ENCODE measurements at places on chromosomes 3 and 15. TPM values are rescaled to one million over a fixed set of nuclear protein-coding genes. Genes with fewer than 3 reads are reported as not detected.

DNA sequence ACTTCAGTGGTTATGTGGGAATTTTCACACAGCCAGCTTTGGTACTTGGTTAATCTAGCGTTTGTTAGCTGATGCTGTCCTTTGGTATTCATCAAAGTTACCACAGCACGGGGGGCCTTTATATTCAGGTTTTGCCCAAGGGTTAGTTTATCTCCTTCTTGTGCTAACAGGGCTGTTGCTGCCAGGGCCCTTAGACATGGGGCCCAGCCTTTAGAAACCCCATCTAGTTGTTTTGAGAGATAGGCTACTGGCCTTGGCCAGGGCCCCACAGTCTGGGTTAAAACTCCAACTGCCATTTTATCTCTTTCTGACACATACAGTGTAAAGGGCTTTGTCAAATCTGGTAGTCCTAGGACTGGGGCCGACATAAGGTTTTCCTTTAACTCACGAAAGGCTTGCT lies 7.5 kb upstream of the DNAAF4 start:
- DNase-seq: no peak

- DNase-seq: no peak
Observed at GRCh38 chr15:65069179-65069578, 1.4 kb upstream of the RASL12 start.

DNA sequence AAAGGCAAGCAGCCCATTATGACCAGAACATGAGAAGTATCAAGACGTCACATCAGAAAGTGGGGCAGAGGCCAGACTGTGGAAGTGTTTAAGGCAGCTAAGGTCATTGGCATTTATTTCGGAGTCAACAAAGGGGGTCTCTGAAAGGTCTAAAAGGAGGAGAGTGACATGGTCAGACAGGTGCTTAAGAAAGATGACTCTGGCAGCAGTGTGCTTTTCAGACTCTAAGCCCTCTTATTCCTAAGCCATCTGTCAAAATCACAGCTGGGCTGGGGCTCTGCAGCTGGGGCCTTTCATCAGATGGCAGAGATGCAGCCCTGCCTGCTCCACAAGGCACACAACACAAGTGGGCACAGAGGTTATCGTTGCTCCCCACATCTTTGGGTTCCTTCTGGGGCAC lies 14.0 kb downstream of the FBXL22 start:
- DNase-seq: peak; percentile 86

GRCh38 chr3:45612918-45613602 lies 18.5 kb downstream of the LIMD1 start:
- peak; percentile 90 for DNase-seq

- DNase-seq: no peak
Observed at GRCh38 chr3:170711786-170712185, 125.9 kb upstream of the SLC7A14 start.

- DNase-seq: no peak
Observed at GRCh38 chr15:58554758-58555157, 123.0 kb downstream of the LIPC start.

DNA sequence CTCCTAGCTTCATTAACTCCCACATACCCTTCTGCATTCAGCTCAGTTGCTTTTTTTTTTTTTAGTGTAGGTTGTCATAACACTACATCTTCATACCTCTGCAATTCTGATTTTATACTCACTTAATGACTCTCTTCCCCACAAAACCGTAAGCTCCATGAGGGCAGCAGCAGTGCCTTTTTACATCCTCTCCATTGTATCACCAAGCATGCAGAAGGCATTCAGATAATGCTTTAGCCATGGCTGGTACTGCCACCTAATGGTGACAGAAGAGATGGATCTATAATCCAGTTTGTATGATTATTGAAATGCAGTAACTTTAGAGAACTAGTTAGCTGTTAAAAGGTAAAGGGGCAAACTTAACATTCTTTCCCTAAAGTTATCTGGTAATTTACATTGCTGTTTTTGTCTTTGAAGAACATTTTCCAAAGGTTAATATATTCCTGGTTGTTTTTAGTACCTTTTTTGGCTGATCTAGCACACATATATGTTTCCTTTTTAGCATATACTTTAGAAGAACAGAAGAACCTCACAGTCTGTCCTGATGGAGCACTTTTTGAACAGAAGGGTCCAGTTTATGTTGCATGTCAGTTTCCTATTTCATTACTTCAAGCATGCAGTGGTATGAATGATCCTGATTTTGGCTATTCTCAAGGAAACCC lies 36.8 kb downstream of the ATP1B3 start:
- peak; percentile 78 for DNase-seq

DNA sequence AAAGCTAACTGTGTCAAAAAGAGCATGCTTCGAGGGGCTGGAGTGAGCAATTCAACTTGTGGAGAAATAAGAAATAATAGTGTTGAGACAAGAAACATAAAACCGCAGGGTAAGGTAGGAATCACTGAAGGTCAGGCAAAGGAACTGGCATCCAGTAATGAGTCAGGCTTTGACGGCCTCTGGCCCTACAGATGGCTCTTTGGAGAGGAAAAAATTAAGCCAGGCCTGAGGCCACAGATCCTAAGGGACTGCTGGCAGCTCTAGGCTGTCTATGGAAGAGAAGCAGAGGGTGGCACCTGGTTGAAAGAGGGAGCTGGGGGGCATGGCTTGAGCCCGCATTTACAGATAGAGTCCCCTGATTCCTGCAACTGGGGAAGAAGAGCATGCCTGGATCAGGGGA lies 28.6 kb upstream of the ZSCAN2 start:
- no peak for DNase-seq

Gene PP2D1
- total RNA-seq: not detected

Gene ZNF80
- total RNA-seq: not detected

Gene FES
- 0.25 TPM for total RNA-seq

Gene CCDC33
- total RNA-seq: 1.2 TPM

Gene GOLGA8T
- total RNA-seq: not detected

Data from SJCRH30 (cell line).